ENCODE measurements at places on chromosomes 3 and 15.
A peak's percentile ranks its signal among the peaks of the same experiment; 100 is the strongest.

GRCh38 chr3:39191111-39191510 lies 1.3 kb downstream of the XIRP1 start:
- no peak for DNase-seq

DNA sequence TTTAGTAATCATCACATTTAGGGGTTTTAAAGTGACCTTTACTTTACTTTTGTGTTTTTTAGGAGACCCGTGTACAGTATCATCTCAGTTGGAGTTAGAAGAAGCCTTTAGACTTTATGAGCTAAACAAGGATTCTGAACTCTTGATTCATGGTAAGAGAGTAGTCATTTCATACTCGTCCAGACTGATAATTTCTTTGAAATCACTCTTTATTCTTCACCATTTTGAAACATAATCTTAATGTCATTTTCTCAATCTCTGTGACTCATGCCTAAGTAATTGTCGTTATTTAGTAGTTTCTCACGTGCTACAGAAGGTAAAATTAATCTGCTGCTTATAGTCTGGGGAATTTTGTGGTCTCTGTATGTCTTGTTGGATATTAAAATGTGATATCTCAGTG lies 37.7 kb downstream of the PRKCI start:
- no peak for DNase-seq

DNA sequence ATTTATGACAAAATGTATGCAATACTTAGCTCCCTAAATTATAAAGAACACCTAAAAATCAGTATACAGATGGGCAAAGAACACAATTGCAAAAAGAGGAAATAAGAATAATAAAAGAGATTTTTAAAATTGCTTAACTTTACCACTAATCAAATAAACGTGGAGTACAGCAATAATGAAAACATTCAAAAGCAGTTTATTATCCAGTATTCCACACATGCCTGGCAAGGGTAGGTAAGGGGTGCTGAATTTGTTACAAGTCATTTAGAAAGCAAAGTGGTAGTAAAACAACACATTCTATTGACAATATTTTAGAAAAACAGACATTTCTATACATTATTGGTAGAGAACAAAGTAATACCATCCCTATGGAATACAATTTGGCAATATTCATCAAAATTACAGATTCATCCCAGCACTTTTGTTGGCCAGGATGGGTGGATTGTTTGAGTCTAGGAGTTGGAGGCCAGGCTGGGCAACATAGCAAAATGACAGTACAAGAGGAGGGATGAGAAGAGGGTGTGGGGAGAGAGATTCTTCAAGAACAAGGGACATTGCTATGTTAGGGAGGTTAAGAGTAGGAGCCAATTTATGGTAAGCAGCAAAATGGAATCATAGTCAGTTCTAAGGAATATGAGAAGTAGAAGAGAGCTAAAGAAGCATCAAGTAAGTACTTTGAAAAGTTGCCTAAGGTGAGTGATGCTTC lies 3.7 kb upstream of the ACKR4 start:
- DNase-seq: no peak

GRCh38 chr3:8762607-8763377 lies 6.6 kb downstream of the OXTR start:
- DNase-seq: no peak

GRCh38 chr3:129952556-129953355 lies 21.8 kb upstream of the TRH start:
- no peak for DNase-seq

DNA sequence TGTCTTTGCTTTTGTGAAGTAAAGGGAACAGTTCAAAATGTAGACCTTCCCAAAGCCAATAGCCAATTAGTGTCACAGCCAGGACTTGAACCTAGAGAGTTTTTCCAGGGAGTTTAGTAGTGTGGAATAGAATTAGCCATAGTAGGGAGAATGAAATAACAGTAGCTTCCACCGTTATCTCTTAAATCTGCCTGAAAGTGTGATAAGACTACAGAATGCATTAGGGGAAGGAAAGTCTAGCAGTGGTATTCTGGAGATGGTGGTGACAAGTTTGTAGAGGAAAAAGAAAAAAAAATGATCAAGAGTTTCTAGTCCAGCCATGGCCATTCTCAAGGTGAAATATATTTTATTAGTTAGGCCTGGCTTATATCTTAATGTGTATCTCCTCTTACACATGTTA lies 13.8 kb downstream of the ATP11B start:
- DNase-seq: no peak

DNA sequence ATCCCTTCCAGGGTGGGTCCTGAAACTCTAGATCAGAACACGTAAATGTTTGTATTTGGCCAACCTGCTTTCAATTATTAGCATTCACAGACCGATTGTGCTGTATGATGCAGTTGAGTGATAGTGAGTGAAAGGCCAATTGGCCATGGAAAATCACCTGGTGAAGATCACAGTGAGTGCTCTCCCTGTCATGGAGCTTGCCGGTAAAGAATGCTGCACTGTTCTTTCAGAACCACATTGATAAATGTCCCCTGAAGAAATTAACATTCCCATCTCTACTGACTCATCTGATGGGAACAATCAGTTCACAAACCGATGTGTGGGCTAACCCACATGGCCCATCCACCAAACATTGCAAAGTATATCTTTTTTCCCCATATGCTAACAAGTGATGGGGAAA lies 324.8 kb upstream of the TBL1XR1 start:
- no peak for DNase-seq

DNA sequence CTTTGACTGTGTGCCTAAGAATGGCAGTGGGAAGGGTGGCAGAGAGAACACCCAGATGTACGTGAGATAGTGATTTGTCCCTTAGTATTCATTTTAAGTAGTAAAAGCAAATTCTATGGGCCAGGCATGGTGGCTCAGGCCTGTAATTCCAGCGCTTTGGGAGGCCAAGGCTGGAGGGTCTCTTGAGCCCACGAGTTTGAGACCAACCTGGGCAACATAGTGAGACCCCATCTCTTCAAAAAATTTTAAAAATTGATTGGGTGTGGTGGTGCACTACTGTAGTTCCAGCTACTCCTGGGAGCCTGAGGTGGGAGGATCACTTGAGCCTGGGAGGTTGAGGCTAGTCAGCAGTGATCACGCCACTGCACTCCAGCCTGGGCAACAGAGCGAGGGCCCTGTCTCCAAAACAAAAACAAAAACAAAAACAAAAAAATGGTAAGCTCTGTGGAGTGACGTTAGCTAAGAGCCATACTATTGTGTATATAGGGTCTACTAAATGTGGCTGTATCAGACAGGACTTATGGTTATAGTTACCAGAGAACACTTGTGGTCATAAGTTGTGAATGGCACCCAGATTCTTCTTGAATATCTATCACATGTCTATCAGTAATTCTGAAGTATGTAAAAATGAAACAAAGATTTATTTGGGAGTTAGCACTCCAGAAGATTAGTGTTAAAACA lies 171.5 kb downstream of the TCF12 start:
- DNase-seq: no peak

DNA sequence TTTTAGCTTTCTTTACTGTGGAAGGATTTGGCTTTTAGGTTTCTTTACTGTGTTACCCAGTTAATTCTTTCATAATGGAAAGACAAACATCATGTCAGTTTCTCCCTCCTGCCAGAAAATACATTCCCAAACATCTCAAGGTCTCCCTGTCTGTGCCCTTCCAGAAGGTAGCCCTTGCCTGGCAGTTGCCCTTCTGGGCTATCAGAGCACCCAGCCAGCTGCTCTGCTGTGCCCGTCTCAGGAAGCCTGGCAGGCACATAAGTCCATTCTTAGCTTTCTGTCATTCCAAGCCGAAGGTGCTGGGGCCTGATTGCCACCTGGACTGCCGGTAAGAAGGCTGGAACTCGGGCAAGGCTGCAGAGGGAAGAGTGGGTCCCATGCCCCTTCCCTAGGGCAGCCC lies 203.4 kb downstream of the SLCO3A1 start:
- no peak for DNase-seq

DNA sequence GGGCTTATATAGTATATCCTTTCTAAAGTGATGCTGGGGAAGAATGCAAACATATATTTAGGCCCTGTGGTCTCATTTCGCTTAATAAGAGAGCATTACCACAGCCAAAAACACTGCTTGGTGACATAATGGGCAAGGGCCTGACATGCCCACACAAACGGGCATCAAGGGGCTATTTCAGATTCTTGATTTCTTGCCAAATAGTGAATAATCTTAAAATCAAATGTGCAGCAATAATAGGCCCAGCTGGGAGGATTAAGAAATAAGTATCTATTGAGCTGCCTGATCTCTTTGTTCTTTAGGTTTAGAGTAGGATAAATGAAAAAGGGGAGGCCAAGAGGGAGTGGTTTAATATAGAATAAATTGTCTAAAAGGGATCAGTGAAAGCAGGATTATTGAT lies 241.0 kb upstream of the GBE1 start:
- no peak for DNase-seq

DNA sequence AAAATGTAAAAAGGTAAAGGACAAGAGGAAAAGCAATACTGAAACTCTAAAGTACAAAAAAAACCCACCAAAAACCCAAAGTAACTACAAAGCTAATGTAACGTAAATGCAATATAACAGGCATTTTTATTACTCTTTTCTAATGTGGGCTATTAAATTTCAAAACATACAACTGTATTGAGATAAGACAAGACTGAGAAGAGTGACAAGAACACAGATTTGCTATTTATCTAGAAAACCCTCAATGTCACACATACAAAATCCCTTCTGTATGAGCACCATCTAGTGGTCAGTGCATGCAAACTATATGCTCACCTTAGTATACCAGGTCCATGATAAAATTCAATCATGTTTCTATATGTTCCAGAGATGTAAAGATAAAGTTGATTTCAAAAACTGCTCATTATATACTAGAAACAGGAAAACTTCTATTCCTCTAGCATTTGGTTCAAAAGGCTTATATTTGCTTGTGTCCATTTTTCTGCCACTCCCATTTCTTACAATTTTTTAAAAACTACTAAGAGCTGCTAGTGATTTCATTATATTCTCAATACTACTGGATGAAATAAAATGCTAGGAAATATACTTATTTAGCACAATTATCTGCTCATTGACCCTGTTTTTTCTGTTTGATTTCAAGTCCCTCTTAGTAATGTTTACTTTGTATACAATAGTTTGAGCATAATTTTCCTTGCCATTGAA lies 111.4 kb downstream of the DLG1 start:
- peak; percentile 74 for DNase-seq

- peak; percentile 70 for DNase-seq
Measured at GRCh38 chr15:40843885-40844695, at the start of gene SPINT1. Gene SPINT1 (plus strand): TSS chr15:40844048. CDS start chr15:40844555, 507 bp downstream.

- no peak for DNase-seq
Measured at GRCh38 chr3:188261011-188261410, 107.1 kb downstream of the LPP start.

DNA sequence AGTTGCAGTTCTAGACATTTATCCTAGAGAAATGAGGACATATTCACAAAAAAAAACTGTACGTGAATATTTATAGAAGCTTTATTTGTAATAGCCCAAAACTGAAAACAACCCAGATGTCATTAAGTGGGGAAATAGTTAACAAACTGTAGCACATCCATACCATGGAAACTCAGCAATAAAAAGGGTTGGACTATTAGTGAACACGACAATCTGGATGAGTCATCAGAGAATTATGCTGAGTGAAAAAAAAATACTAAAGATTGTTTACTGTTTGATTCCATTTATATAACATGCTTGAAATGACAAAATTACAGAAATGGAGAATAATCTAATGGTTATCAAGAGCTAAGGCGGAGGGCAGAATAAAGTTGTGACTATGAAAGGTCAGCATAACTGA lies 59.5 kb downstream of the CPA3 start:
- no peak for DNase-seq

DNA sequence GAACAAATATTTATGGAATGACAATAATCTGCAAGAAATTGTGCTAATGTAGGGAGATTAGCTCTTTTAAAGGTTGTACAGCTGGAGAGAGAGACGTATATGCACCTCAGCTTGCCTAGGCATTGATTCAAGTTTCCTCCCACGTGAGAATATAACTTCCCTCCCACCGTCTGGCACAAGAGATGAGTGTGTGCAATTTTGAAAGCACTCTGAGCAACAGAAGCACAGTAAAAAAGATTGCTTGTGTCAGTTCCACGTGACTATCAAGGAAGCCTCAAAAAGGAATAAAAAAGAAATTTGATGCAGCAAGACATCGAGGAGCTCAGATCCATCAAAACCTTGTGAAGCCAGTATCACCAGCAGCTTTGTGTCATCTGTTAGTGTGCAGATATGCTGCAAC lies 435.3 kb downstream of the TUSC7 start:
- DNase-seq: no peak

DNA sequence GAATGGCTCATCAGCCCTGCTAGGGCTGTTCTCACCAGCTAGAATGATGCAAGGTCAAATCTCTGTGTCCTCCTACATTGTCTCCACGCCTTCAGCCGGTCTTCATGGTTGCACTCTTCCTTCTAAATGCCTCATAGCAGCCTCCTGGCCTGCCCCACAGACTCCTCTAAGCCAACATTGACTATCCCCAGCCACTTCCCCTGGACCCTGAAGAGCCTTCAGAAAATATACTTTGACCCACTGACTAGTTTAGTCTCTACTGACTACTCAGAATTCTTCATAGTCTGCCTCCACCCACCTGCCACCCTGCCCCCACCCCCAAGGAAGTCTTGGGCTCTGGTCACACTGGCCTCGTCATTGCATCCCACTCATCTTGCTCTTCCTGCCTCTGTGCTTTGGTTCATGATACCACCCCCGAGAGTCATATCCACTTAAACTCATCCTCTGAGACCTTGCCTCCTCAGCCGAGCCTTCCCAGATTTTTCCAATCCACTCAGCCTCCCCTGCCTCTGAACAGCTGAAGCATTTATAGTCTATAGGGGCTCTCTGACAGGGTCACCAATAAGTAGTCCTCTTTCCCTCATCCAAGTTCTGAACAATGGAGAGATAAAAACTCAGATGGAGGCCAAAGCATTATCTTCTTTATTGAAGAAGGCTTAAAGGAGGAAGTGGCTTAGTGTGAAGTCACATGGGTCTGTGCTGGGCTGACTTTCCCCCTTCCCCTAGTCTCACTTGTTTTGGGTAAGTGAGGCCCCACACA lies 9.5 kb upstream of the DOCK3 start:
- DNase-seq: no peak

- DNase-seq: no peak
Measured at GRCh38 chr3:128360705-128361271, 105.9 kb downstream of the DNAJB8 start.

- no peak for DNase-seq
Measured at GRCh38 chr3:124097362-124098131, 105.6 kb upstream of the ROPN1 start.

GRCh38 chr3:45198264-45199260 lies 27.5 kb downstream of the TMEM158 start:
- no peak for DNase-seq

- no peak for DNase-seq
Measured at GRCh38 chr3:41565948-41566514, 366.7 kb downstream of the CTNNB1 start.

DNA sequence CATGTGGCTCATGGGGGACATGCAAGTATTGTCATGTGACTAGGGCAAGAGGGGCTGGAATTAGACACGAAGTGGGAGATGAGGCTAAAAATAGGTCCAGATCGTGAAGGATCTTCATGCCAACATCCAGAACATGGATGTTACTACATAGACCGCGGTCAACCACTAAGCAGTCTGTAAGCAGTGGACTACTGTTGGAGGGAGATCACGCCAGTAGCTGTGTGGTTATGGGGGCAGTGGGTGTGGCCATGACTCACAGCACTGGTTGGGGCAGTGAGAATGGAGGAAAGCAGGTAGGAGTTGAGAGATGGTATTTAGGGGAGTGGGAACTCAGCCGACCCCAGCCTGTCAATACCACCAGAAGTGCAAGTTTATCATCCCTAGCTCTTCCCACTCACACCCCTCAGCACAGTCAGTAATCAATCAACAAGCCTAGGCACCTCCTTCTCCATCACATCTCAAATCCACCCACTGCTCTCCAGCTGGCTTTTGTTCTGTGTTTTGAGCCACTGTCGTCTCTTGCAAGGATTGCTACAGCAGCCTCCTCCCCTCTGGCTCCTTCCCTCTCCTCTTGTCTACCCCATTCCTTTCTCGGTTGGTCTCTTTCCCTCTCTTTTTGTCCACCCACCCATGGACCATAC lies 107.2 kb upstream of the ABHD17C start:
- DNase-seq: no peak
